Stimulated activated CD4-positive, alpha-beta T cell treated with anti-CD3 and anti-CD28 coated beads, Interleukin-15, amount 100 ng/mL, for 1 hour (primary cell): ENCODE measurements at places on chromosomes 5 and 9.

- no peak for DNase-seq
Observed at GRCh38 chr5:27316271-27316650, 277.9 kb upstream of the CDH9 start.

DNA sequence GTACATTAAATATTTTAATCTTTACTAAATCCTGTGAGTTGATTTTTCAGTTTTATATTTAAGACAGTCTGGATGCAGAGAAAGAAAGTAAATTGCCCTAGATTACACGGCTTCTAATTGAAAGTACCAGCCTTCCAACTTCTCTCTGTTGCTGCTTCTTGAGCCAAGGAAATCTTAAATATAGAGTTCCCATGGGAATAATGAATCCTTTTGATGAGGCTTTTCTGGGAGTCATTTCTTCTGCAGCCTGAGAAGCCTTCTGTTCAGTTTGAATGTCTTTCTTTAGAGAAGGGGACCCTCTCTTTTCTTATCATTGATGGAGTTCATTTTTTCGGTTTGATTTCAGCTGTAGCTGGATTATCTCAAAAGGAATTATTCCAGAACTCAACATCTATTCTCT lies 317.3 kb upstream of the PTPRD start:
- no peak for DNase-seq

- DNase-seq, result no peak
Observed at GRCh38 chr5:154243736-154244135, 53.2 kb downstream of the GALNT10 start.

DNA sequence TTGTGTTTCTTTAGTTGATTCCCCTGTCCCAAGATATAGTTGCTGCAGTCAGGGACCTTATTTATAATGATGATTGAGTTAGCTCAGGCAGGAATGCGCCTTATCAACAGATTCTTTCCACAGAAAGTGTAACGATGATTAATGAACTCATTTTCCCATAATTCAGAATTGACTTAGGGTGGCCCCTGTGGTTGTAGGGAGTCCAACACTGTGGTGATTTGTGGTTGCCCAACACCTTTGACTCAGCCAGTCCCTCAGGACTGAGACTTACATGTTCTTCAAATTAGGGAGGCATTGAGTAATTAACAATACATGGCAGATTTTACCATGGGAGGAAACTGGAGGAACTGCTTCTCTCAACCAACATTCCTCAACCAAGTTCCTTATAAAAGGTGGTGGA lies 221.9 kb downstream of the GABRG2 start:
- DNase-seq, result no peak

DNA sequence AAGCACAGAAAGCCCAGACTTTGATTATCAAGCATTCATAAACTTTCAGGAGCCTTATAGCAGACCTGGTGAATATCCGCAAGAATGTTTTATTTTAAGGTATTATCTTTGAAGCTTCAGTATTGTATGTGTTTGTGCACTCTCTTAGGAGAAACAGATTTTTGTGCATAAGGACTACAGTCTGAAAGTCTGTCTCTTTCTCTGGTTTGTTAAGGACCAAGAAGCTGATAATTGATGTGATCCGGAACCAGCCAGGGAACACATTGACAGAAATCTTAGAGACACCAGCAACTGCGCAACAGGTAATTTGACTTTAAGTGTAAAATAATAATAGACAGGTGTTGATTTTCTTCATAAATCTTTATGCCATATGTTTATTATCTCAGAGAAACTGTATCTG lies 22.8 kb upstream of the F2R start:
- no peak for DNase-seq

- no peak for DNase-seq
Observed at GRCh38 chr5:180299526-180299925, 7.6 kb upstream of the MAPK9 start.

GRCh38 chr5:65873181-65873750 lies 53.1 kb upstream of the ERBIN start:
- DNase-seq, result no peak

GRCh38 chr5:162227075-162227474 lies 159.5 kb downstream of the GABRG2 start:
- DNase-seq, result no peak

- no peak for DNase-seq
Observed at GRCh38 chr5:98827161-98827560, 53.7 kb downstream of the RGMB start.

GRCh38 chr5:143931476-143931875 lies 119.5 kb downstream of the HMHB1 start:
- no peak for DNase-seq

- DNase-seq, result no peak
Observed at GRCh38 chr5:16457451-16457850, 8.1 kb downstream of the ZNF622 start.

DNA sequence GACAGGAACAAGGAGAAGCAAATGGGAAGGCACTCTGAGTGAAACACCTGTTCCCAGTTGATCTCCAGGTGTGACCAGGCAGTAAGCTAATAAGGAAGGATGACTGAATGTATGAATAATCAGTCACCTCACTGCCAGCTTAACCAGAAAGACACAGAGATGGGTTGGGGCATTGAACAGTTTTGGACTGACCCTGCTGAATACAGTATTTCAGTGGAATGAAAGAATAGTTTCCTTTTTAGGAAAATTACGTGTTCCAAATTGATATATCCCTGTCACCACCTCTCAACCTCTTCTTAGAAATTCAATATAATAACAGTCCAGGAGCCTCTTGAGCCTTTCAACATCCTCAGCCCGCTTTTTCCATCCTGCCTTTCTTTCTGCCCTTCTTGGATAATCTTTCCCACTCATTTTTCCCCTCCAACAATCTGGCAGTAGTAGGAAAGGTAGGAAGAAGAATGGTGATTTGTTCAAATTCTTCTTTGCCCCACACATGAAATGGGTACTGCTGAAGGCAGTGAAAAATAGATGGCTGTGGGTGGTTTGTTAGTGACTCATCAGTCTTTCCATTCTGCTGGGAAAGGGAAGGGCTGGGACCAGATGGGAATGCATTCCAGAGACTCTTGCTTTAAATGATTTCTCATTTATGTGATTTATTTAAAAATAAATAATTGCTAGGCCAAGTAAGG lies 117.9 kb downstream of the ZSWIM6 start:
- no peak for DNase-seq

- DNase-seq, result no peak
Observed at GRCh38 chr5:145996135-145996534, 59.8 kb downstream of the SH3RF2 start.

DNA sequence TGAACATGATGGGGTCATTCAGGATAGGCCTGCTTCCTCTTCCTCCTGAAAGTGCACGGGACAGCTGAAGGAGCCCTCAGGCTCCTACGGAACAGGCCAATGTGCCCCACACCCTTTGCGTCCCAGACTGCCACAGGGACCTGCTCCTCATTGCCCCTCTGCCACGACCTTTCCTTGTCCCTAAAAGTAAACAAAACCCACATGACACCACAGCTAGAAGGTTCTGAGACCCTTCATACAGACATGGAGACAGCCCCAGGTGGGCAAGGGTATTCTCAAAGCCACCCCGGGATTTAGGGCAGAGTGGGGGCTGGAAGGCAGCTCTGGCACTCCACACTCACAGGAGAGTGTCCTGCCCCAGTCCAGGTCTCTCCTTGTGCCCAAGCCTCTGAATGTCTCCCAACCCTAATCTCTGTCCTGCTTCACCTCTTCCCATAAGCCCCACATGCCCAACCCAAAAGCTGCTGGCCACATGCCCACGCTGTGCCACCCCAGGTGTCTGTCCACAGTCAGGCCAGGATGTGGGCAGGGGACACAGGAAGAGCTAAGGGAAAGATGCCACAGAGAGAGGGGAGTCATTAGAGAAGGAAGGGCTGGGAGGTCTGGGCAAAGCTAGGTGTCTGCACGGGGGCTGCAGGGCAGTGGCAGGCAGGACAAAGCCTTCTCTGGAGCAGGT lies 800 bp downstream of the AMBP start:
- no peak for DNase-seq

- no peak for DNase-seq
Observed at GRCh38 chr9:92206488-92206887, 87.0 kb downstream of the IARS1 start.

DNA sequence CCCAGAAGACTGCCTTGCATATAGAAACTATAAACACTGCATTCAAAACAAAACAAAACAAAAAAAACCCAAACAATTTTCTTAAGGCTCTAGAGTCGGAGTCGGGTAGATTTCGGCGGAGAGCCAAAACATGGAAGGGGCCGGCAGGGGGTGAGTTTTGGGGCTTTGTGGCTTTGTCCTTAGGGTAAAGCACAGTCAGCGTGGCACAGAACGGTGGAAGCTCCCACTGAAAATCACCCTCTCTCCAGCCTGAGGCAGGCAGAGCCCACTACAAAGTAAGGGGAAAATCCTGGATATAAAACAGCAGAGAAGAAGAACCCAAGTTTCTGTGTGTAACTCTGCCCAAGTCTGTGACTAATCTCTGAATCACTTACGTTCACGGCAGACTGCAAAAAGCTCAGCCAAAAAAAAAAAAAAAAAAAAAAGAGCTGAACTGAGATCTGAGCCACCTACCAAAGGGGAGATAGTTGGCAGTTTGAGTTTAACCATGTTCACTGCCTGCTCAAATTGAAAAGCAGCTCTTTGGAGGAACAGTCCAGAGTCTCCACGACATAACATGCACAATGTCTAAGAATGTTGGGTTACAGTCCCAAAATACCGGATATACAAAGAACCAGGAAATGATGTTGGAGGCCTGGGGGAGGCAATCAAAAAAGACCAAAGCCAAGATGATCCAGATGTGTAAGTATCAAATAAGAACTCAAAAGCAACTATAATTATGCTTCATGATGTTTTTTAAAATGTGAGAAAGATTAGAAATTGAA lies 26.6 kb upstream of the OR2K2 start:
- no peak for DNase-seq

- DNase-seq, result no peak
Observed at GRCh38 chr9:135130207-135130976, 42.9 kb downstream of the OLFM1 start.

DNA sequence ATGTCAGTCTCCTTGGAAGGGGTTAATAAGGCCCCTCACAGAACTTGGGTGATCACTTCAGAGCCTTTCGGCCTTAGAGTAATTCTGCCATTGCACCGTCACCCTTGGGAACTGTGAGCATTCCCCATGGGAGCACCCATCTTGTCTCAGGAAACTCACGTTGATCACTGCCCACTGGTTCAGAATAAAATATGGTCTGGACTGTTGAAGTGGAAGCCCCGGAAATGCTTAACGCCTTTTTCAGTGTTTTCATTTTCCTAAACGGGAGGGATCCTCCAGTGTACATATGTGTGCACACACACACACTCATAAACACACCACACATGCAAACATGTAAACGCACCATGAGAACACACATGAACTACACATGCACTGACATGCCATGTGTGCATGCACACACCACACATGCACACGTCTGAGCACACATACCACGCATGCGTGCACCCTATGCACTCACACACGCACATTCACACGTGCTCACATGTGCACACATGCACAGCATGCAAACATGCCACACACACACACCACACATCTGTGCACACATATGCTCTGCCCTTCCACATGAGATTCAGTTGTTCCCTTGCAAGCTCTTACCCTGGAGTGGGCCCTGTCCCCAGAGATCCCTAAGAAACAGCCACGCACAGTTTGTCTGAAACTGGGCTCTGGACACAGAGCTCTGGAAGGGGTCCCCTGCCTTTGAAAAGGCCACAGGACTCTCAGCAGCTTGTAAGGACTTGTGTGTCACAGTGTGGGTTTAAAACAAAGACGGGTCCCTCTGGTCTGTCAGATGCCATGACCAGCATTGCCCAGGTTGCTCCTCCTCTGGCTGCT lies 17.0 kb downstream of the MRPL36 start:
- DNase-seq, result no peak

DNA sequence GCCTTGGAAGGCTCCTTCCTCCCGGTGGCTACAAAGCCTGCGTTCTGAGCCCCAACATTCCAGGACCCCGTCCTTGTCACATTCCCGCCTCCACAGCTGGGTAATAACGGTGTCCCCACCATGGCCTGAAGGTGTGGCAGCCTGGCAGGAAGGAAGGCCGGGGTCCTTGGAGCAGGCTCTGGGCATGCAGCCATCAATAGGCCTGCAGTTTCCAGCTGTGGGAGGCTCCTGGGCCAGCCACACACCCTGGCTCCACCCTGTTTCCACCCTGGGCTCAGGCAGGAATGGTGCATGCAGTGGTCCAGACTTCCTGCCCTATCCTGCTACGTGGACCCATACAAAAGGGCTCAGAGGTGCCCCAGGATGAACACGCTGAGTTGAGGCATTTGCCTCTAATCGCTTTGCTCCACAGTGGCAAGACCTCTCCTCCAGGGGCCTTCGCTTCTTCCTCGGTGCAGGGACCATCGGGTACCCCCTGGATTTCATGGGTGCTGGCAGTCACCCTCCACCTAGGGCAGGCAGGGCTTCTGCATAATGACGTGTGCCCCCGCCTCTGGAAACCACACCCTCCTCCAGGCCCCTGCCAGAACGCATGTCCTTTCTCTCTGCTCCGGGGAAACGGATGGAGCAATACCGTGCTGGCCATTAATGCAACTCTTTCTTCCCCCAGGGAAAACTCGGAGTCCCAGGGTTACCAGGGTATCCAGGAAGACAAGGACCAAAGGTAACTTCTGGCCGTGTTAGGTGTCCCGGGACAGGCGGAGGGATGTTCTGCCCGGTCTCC lies 95.1 kb upstream of the FCN2 start:
- no peak for DNase-seq

DNA sequence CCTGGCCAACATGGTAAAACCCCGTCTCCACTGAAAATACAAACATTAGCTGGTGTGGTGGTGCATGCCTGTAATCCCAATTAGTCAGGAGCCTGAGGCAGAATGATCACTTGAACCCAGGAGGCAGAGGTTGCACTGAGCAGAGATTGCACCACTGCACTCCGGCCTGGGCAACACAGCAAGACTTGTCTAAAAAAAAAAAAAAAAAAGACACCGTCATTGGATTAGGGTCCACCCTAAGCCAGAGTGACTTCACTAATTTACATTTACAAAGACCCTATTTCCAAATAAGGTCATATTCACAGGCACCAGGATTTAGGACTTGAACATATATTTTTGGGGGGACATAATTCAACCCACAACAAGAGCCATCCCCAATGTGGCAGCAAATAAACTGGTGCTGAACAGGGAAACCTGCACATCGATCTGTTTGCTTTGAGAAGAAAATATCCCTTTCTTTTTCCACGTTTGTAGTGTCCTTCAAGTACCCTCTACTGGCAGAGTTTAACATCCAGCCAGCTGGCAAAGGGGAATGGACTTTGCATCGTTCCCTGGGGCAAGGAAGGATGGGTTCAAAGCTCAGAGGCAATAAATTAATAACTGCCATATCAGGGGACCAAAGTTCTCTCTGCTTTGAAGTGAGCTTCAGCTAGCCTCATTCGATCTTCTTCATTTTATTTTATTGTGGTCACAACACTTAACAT lies 3.7 kb upstream of the DNAJC25 start:
- no peak for DNase-seq

- DNase-seq, result no peak
Observed at GRCh38 chr9:116137581-116137980, 16.0 kb upstream of the PAPPA start.
